ENCODE measurements at places on chromosomes 16 and 17. TPM values are rescaled to one million over a fixed set of nuclear protein-coding genes. Genes with fewer than 3 reads are reported as not detected.

The CBX8 gene
- 6.1 TPM for total RNA-seq

The RNF112 gene
- total RNA-seq: 1.6 TPM

The TSNAXIP1 gene
- total RNA-seq: 1.9 TPM

The CEP295NL gene
- total RNA-seq: 2.0 TPM

The SCGB1C2 gene
- total RNA-seq: not detected

The SNTB2 gene
- 22.3 TPM for total RNA-seq

The SEPTIN12 gene
- not detected for total RNA-seq

The TBC1D3E gene
- not detected for total RNA-seq

The RPGRIP1L gene
- total RNA-seq: 7.6 TPM

The PPM1E gene
- total RNA-seq: not detected

The CIAO3 gene
- 24.4 TPM for total RNA-seq

The GLIS2 gene
- total RNA-seq: 3.4 TPM

The TENT4B gene
- total RNA-seq: 8.1 TPM

The CPHXL2 gene
- total RNA-seq: not detected

The SMIM22 gene
- not detected for total RNA-seq

The C16orf54 gene
- not detected for total RNA-seq

The TNP2 gene
- not detected for total RNA-seq

The TMEM220 gene
- 1.7 TPM for total RNA-seq

The ZNF785 gene
- total RNA-seq: 6.8 TPM

The TXNDC11 gene
- 13.8 TPM for total RNA-seq

The SULT1A3 gene
- 1.2 TPM for total RNA-seq

The HOXB2 gene
- total RNA-seq: 3.8 TPM

The CORO1A gene
- 1.9 TPM for total RNA-seq

The E4F1 gene
- total RNA-seq: 26.2 TPM

The KRTAP2-2 gene
- total RNA-seq: not detected

The CDT1 gene
- total RNA-seq: 2.4 TPM

The ASPA gene
- total RNA-seq: not detected

The ADCY9 gene
- 14.4 TPM for total RNA-seq

The PIK3R5 gene
- not detected for total RNA-seq

The OVCA2 gene
- 6.4 TPM for total RNA-seq

The TBC1D3H gene
- total RNA-seq: not detected

The OR2C1 gene
- total RNA-seq: 0.08 TPM

The CMTM2 gene
- total RNA-seq: not detected

The MPHOSPH6 gene
- 15.7 TPM for total RNA-seq

The ACSM2A gene
- not detected for total RNA-seq

The TVP23B gene
- 70.6 TPM for total RNA-seq

All from smooth muscle cell of the coronary artery (primary cell).